NCI-H1092 treated with DMSO at 0.1 percent for 48 hours (cell line): ENCODE measurements at places on chromosomes 4 and X.
A peak's percentile ranks its signal among the peaks of the same experiment; 100 is the strongest.

- no peak for DNase-seq
Measured at GRCh38 chrX:28042826-28043564, 61.7 kb upstream of the DCAF8L1 start.

GRCh38 chr4:123478859-123479345 lies 82.3 kb downstream of the SPRY1 start:
- no peak for DNase-seq

DNA sequence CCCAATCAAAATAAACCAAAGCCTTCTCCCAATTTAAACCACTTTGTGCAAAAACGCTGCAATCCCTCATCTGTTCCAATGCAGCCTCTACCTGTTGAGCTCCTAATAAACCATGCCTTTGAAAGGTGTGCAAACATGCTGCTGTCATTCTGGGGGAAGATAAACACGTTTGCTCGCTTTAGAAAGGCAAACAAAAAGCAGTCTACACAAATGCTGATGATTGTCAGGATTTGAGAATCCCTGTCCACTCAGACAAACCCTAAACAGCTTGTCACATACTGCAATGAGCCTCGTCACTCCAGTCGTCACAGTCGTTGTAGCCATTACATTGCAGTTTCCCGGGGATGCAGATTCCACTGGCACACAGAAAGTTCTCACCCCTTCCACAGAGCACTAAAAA lies 145.2 kb downstream of the CORIN start:
- DNase-seq, result peak; percentile 30

DNA sequence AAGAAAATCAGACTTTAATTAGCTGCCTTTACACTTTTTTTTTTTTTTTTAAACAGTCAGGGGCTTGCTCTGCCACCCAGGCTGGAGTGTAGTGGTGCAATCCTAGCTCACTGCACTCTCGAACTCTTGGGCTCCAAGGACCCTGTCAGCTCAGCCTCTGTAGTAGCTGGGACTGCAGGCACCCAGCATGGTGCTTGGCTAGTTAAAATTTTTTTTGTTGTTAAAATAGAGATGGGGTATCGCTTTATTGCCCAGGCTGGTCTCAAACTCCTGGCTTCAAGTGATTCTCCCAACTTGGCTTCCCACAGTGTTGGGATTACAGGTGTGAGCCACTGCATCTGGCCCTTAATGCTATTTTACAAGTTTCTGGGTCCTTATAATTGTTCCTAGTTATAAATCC lies 359.1 kb downstream of the SPRY1 start:
- no peak for DNase-seq

DNA sequence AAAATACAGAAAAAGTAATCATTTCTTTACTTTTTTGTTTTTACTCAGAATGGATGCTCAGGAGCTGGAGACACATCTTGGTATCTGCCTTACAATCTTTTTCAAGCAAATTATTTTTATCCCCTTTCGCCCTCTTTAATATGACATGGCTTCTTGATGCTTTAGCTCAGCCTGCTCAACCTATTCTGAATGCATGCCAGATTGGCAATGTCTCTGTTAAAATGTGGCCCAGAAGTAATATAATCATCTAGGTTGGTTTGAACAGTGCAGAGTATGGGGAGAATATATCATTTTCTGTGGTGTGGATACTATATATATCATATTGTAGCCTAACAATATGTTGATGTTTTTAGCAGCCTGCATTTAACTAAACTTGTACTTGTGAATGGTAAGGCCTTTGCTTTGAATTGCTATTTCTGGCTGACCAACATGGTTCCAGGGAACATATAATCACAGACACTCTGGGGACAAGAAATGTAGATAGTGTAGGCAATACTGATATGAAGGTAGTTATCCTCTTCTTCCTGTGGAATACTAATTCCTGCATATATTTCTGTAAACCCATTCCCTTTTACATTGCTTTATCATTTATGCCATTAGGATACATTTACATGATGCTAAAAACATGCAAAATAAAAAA lies 282.7 kb downstream of the PPP3CA start:
- no peak for DNase-seq

DNA sequence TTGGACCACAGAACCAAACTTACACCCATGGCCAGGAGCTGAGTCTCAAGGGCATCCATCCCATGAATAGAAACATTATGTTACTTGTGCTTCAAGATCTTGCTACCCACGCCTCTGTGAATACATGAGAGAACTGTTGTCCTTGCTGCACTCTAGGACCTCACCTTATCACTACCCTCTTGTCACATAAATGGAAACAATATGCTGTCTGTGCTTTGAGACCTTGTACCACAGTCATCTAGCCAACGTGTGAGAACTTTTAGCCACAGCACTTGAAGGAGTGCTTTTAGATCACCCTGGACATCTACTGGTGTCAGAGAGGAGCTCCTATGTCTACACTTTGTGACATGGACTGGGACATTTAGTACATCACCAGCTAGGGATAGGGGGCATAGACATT lies 30.7 kb upstream of the HUWE1 start:
- DNase-seq, result no peak

DNA sequence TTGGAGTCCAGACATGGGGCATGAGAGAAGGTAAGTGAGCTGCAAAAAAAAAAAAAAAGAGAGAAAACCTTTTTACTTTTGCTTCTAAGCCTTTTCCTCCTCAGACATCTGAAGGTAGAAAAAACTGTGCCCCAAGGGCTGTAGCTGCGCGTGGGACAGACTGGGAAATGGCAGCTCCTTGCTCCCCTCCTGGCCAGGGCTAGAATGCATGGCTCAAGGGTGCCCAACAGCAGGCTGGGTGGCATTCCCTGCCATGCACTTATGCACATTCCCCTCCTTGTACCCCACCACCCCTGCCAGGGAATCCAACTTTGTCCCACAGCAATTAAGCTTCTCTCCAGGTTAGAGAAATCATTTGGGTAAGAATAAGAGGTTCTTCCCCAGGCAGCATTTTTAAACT lies 421.2 kb downstream of the TRAM1L1 start:
- DNase-seq, result no peak

- no peak for DNase-seq
Measured at GRCh38 chr4:125551466-125551865, 236.7 kb downstream of the FAT4 start.

DNA sequence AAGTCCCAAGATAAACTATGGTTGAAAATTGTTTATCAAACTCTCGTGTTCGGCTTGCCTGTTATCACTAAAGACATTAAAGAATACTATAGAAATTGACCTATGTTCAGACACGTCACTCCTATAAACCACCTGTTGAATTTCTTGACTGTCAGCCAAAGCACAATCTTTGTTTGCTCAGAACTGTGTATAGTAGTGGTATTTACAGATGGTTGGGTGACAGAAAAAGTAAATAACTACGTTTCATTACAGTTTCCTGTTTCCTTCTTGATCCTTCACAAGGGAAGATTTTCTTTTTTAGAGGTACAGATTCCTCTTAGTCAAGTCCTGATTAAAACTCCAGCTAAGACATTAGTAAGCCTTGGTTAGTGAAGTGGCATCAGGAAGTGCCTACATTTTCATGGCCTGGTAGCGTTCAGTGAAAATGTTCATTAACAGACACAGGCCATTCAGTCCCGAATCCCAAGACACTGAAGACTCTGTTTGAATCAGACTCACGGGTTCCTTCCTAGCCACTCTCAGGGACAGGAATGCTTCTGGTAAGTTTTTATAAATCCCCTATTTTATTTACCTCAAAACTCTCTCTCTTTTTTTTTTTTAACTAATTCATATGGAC lies at the start of gene SMIM31:
SMIM31 (plus strand) TSS at position 259 of the 616 bp plus-strand sequence. CDS start 16,313 bp downstream, outside the sequence.
- no peak for DNase-seq

- DNase-seq, result no peak
Measured at GRCh38 chr4:74625981-74626380, 168.3 kb downstream of the BTC start.

DNA sequence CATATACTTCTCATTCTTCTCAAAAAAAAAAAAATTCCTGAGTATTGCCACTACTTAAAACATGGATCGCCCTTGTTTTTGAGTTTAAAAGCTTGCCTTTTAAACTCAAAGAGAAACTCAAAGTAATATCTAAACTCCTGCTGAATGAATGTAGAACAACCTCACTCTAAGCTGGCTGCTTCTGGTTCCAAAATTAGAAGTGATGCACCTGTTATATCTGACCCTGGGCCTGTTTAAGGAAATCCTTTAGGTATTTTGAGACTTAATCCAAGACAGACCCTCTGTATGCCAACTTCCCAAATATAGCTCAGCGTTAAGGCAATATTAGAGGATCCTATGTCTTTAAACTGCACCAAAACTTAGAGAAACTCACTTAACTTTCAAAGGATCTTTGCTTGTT lies 1.8 kb upstream of the OTUD4 start:
- DNase-seq, result no peak
